ENCODE measurements at places on chromosomes 2 and 18.

DNA sequence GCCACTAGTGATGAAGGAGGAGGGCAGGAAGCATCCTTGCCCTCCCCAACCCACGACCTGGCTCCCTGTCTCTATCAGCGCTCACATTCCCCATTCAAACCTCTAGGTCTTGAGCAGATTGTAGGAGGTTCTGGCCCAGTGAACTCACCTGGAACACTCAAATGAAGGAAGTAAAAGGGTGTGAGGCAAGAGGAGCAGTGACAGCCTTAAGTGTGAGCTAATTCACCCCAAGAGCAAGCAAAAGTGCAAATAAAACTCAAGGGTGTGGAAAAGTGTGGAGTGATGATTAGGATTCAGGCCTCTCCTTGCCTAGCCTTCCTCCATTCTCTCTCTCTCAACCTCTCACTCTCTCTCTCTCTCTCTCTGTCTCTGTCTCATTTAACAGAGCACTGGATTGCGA lies 41.0 kb downstream of the CYBRD1 start:
- DNase-seq, result no peak

DNA sequence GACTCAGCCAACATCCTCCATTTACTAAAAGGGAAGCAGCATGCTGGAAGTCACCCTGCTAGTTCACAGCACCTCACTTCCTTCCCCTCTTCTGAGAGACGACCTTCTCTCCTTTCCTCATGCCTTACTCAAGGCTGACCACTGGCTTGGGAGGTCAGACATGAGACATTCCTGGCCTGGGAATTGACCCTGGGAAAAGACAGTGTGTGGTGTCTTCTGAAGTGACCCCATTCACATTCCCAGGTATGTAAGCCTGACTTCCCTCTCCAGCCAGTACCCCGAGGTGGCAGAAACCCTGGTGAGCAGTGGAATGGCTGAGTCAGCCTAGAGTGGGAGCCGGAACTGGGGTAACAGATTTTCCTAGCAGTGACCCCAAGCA lies 92.4 kb downstream of the PLB1 start:
- no peak for DNase-seq

GRCh38 chr2:74384051-74384450 lies 3.9 kb upstream of the DCTN1 start:
- DNase-seq, result no peak

GRCh38 chr2:81050580-81051095 lies 746.1 kb upstream of the LRRTM1 start:
- DNase-seq, result no peak

DNA sequence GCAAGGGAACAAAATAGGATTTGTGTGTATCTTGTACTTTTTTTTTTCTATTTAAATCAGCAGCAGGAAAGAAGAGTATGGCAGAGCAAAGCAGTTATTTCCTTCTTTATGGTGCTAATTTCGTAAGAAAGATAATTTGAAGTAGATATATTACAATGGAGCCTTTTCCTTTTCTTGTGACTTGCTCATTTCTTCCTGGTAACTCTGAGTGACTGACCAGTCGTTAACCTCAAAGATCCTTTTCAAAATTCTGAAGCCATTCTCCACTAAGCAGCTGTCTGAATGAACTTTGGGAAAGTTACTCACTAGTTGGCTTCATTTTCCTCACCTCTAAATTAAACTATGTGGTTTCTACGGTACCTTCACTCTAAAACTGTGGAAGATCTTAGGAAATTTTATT lies 24.6 kb downstream of the AFTPH start:
- DNase-seq, result no peak

GRCh38 chr2:174392706-174393105 lies 2.8 kb upstream of the SCRN3 start:
- DNase-seq, result no peak

DNA sequence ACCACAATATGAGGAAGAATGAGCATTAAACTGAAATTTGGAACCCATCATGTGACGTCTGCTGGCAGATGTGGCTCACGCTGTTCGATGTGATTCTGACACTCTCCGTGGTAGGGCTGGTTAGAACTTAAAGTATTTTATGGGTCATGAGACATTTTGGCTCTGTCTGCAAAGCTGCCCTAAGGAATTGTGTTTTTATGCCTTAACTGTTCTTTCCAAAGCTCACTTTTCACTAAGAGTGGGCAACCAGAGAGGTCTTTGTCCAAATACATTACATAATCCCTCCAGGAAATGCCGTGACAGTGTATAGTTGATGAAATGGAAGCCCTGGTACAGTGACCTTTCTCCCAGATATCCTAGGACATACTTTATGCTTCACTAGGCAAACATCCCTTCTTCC lies 119.1 kb downstream of the AQP4 start:
- no peak for DNase-seq

GRCh38 chr2:36193680-36194079 lies 161.9 kb upstream of the CRIM1 start:
- DNase-seq, result no peak

- DNase-seq, result no peak
Observed at GRCh38 chr2:148981781-148982180, 56.7 kb upstream of the LYPD6B start.

GRCh38 chr2:38656866-38657480 lies 8.9 kb upstream of the GALM start:
- DNase-seq, result no peak

DNA sequence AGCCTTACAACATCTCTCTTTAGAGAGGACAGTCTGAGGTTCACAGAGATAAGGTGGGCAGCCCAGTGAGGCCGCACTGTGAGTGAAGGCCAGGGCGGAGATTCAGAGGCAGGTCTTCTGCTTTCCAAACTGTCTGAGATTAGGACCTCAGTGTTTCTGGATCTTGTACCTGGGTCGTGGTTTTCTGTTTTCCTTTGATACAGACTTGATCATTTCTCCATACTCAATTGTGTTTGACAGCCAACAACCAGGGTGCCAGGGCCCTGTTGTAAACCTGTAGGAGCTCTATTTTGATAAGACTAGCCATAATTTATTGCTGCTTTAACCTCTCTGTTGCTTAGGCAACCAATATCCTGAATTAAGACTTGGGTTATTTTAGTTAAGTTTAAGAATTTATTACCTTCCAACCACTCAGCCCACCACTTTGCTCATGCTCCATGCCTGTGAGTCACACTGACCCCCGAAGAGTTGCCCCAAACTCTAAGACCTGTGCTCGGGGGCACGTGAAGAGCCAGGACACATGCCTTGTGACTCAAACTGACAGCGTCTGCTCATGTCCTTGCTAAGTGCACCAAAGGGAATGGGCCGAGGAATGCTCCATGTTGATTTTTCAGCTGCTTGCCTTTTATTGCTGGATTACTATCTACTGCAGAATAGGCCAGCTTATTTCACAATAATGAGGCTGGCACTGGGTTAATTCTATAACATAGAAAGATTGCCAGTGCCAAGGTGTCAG lies 248.6 kb downstream of the BCL2 start:
- DNase-seq, result no peak

GRCh38 chr2:216354306-216354705 lies 18.0 kb downstream of the MARCHF4 start:
- no peak for DNase-seq

- DNase-seq, result no peak
Observed at GRCh38 chr2:37583402-37583801, 88.0 kb downstream of the CDC42EP3 start.

Measured in activated naive CD4-positive, alpha-beta T cell (primary cell).